Right lobe of liver (tissue), 6 donors: ENCODE measurements at places on chromosomes 16 and 17.

GRCh38 chr16:10888320-10888937, 11.4 kb downstream of the CIITA start:
- no peak for DNase-seq
- no peaks in the 10 kb centered on the region for H3K36me3 ChIP-seq
- no peaks in the 10 kb centered on the region for H3K27me3 ChIP-seq
- no peaks in the 10 kb centered on the region for H3K4me1 ChIP-seq

- DNase-seq, result no peak
- no peak overlapping the region for H3K4me3 ChIP-seq
- no peak overlapping the region for H3K27ac ChIP-seq
- H3K36me3 ChIP-seq, result no peaks in the 10 kb centered on the region
- H3K27me3 ChIP-seq, result no peaks in the 10 kb centered on the region
Measured at GRCh38 chr17:81380131-81380530, 15.1 kb upstream of the BAHCC1 start.

GRCh38 chr16:10100829-10101228, 81.4 kb downstream of the GRIN2A start:
- H3K4me3 ChIP-seq, result no peak overlapping the region
- H3K4me1 ChIP-seq, result no peaks in the 10 kb centered on the region
- H3K36me3 ChIP-seq, result no peaks in the 10 kb centered on the region

DNA sequence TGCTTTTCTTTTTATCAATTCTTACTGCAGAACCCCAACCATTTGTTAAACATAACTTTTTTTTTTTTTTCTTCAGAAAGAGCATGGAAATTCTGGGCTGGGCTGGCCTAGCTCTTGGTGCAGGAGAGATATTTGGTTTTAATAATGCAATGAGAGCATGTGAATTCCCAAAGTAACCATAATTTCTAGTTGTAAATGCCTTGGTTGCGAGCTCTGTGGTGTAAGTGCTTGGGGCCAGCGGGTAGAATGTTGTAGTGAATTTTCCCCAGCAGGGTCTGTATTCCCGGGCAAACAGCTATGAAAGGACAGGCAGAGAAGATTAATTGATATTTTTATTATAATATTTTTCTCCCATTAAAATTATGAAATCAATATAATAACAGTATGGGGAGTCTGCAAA, 465.6 kb downstream of the HS3ST4 start:
- H3K4me3 ChIP-seq, result no peak overlapping the region
- H3K27ac ChIP-seq, result no peak overlapping the region
- H3K27me3 ChIP-seq, result no peaks in the 10 kb centered on the region
- no peaks in the 10 kb centered on the region for H3K36me3 ChIP-seq

- H3K27me3 ChIP-seq, result no peaks in the 10 kb centered on the region
- H3K27ac ChIP-seq, result no peak overlapping the region
Measured at GRCh38 chr16:17271687-17272086, 199.1 kb downstream of the XYLT1 start.

- H3K27me3 ChIP-seq, result no peaks in the 10 kb centered on the region
- DNase-seq, result no peak
- no peak overlapping the region for H3K27ac ChIP-seq
- no peaks in the 10 kb centered on the region for H3K4me1 ChIP-seq
- H3K36me3 ChIP-seq, result no peaks in the 10 kb centered on the region
- H3K4me3 ChIP-seq, result no peak overlapping the region
Measured at GRCh38 chr16:10678655-10679054, 16.1 kb downstream of the TEKT5 start.

GRCh38 chr16:59195242-59195641, 461.1 kb upstream of the GOT2 start:
- H3K27me3 ChIP-seq, result no peaks in the 10 kb centered on the region
- no peak for DNase-seq
- no peaks in the 10 kb centered on the region for H3K4me1 ChIP-seq
